ENCODE measurements at places on chromosomes 7 and 10.

DNA sequence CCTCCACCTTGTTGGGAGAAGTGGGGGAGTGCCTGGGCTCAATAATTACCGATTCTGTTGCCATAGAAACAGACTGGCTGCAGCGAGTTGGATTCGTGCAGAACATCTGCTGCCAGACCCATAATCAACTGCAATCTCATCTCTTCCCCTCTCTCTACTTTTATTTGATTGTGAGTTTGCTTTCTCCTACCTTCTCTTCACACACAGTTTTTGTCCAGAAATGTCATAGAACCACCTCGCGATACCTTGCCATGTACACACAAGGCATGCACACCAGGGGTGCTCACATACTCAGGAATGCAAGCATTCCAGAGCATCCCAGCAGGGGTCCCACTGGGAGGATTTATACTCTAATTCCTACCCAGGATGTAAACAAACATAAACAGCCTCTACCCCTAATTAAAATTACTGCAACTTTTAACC lies 262.2 kb upstream of the AOAH start:
- DNase-seq = no peak

DNA sequence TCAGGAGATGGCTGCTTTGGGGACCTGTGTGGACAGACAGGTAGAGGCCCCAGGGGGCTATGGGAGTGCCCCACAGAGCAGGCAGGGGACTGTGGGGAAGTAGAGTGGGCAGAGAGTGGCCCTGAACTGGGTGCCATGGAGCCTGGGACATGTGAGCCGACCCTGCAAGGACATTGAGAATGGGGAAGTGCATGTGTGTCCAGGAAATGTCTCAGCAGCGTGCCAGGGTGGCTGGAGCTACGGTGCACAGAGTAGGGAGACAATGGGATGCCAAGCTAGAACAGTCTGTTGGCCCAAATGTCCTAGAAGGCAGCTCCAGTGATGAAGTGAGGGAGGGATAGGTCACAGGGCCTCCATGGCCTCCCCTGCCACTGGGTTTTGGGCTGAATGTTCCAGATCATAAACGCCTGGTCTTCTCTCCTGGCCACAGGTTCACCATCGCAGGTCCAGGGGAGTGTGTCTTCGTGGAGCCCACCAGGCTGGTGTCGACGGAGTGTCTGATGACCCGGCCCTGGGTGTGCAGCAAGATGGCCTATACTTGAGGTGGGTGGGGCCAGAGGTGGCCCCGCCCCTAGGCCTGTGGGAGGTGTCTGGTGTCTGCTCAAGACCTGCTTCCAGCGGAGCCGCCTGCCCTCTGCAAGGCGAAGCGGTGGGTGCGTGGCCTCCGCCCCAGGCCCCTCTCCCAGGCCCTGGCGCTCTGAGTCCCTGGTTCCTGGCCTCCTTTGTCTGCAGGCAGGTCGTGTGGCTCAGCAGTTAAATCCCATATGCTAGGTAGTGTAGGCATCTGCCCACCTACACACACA lies 20.5 kb downstream of the CLEC2L start:
- no peak for DNase-seq

GRCh38 chr7:21572331-21573313 lies 29.8 kb downstream of the DNAH11 start:
- no peak for DNase-seq

DNA sequence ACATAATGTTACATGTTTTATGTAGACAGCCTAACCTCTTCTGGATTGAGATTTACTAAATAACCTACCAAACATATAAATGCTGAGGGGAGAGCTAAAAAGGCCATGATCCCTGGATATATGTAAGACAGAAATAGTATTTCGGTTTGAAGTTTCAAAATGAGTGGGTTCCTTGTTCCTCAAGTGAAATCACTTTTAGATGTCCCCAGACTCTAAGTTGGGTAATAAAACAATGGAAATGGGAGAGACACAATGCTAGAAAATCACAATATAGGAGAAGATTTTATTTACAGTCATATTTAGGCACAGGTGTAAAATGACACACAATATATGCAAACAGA lies 56.5 kb downstream of the SHTN1 start:
- no peak for DNase-seq

DNA sequence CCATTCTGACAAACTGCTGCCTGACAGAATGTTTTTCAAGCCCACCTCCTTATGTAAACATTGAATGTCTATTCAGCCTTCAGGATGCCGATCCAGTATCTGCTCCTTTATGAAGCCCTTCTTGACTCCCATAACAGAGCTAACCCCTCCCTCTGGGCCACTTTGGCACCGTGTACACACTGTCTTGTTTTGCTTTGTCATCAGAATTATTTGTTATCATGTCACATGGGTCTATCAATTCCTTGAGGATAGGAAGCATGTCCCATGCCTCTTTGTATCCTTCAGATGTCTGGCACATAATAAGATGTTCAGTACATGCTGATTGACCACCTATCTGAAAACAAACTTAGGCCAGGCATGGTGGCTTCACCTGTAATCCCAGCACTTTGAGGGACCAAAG lies 92.3 kb downstream of the PRLHR start:
- no peak for DNase-seq

DNA sequence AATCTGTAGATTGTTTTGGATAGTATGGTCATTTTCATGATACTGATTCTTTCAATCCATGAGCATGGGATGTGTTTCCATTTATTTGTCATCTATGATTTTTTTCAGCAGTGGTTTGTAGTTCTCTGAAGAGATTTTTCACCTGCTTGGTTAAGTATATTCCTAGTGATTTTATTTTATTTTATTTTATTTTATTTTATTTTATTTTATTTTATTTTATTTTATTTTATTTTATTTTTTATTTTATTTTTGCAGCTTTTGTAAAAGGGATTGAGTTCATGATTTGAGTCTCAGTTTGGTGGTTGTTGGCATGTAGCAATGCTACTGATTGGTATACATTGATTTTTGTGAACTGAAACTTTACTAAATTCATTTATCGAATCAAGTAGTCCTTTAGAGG lies 404.2 kb downstream of the SDK1 start:
- no peak for DNase-seq

- peak; percentile 15 for DNase-seq
Measured at GRCh38 chr7:26620352-26620751, 244.0 kb downstream of the SKAP2 start.

- no peak for DNase-seq
Measured at GRCh38 chr10:93945819-93946218, 47.9 kb upstream of the PLCE1 start.

DNA sequence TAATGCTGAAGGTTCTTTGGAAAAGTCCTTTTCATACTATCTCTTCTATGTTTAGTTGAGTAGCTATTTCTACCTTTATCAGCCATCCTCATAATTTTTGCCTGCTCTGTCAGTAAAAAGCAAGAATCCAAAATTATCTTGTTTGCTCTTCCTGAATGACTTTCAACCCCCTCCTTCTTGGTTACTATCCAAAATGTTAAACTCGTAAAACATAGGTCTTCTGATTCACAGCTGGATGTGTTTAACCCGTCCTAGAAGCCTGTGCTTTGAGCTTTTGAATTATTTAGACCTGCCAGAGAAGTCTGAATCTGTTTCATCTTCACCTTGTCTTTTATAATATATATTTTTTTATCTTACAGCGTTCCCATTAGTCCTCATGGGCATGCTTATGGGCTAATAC lies 136.4 kb upstream of the MDFIC start:
- DNase-seq = no peak

GRCh38 chr10:88490231-88490980 lies 92.7 kb downstream of the RNLS start:
- no peak for DNase-seq

DNA sequence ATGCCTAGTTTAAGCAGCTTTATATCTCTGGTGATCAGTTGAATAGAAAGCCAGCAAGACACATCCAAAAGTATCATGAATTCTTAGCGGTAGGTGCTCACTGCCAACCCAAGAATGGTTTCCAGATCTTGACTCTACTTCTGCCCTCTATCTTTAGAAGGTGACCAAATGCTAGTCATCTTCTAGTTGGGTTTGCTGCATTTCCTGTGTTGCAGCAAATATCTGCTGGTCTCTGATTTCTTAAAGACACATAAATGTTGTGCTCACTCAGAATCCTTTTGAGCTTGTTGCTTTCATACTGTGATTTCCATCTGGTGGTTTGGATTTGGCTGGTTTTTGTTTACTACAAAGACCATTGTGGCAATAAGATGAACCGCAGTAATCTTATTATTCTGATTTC lies 2.2 kb downstream of the CDC123 start:
- DNase-seq = no peak

GRCh38 chr7:763762-764161 lies 36.7 kb upstream of the PRKAR1B start:
- DNase-seq = no peak

- DNase-seq = no peak
Measured at GRCh38 chr10:72513910-72514309, 112.0 kb downstream of the MICU1 start.

DNA sequence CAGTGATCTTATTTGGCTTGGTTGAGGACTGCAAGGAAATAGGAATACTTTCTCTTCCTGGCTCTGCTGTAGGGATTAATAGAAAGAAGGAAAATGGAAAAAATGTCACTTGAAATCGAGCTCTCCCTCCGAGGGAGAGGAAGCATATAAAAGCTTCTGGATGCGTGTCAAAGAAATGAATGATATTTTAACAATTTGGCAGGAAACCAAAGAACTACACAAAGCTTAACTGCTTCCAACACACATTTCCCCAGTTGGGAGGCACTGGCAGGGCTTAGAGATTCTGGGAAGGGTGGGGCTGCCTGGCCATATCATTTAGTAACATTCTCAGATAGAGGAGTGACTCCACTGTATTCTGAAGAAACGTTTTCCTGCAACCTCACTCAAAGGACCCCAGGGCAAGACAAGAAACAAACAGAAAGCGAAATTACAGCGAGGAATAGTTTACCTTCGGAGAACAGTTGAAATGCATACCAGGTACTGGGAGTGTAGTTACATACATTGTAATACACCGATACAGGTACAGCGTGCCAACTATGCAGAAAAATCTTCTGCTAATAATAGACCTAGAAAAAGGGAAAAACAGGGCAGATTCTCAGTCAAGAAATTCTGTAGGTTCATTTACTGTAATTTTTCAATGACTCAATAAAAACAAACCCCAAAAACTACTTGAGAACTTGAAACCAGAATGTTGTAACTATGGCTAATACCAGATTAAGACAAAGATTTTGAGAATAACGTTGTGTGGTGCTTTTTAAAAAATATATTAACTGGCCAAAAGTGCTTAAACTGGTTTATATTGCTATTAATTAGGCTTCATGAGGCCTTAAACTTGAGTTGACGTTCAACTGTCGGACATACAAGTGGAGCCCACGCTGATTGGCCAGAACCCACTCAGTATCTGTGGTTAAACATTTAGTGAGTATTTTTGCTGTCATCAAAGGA lies 75.7 kb upstream of the ASAH2 start:
- DNase-seq = peak; percentile 63

GRCh38 chr10:94315024-94315451 lies 47.7 kb downstream of the NOC3L start:
- DNase-seq = no peak

- peak; percentile 38 for DNase-seq
Measured at GRCh38 chr10:128263891-128264688, 137.9 kb upstream of the MKI67 start.

DNA sequence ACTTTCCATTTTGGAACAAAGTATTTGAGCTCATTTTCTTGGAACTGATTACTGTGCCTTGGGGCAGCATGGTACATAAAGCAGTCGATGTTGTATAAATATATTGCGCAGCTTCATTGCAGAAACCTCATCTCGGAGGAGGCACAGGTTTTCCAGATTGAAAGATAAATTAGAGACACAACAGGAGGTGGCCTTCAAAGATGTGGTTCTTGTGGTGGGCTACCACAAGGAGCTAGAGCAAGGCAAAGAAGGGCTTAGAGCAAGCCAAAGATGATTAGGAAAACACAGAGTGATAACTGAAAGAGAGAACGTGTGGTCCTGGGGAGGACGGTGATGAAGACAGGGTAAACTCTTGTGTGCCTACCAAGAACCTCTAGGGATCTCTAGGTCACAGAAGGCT lies 169.1 kb upstream of the TNS3 start:
- no peak for DNase-seq

- no peak for DNase-seq
Measured at GRCh38 chr10:49207936-49208487, 19.8 kb upstream of the TMEM273 start.

DNA sequence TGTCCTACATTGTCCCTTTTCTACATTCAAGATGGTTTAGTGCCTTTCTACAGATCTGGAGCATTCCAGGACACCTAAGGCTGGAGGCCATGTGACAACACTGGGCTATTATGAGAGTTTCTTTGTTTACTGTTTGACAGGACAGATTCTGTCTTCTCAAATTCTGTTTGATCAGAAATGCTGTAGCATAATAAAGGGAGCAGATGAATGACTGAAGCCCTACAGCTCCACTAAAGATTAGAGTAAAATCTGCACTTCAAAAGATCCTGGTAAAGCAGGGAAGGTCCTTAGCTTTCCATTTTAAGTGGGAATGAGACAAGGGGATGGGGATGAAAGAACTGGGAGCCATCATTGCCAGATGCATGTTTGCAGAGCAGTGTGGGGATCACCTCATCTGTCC lies 38.4 kb downstream of the TMEM229A start:
- DNase-seq = no peak

DNA sequence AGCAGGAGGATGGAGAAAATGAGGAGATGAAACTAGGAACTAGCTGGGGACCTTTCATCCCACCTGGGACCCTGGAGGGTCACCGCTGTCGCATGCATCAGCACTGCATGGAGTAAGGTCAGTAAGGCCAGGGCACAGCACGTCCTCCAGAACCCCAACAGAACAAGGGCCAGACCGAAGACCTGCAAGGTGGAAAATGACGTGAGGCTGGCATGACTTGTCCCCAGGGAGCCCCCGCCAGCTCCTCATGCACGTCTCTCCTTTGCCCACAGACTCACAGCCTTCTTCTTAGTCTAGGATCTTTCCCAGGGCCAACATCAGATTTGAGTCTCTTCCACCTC lies 4.7 kb downstream of the ZNF488 start:
- no peak for DNase-seq

- peak; percentile 45 for DNase-seq
Measured at GRCh38 chr7:55019691-55020465, 1.1 kb downstream of the EGFR start.

DNA sequence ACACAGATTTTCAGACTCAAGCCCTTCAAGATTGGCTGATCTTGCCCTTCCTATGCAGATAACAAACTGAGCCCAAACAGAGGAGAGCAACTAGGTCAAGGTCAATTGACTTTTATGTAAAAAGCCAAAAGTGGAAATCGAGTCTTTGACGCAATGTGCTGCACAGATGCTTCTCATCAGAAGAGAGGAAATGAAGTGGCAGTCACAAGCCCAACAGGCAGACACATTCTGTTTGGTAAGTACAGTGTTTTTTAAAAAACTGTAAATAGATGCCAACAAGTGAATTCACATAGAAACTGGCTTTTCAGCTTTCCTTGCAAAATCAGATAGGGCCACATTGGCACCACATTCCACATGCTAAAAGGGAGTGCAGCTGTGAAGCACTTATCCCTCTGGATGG lies 606.6 kb downstream of the KCNMA1 start:
- DNase-seq = no peak

- DNase-seq = no peak
Measured at GRCh38 chr7:124796771-124797170, 31.2 kb upstream of the GPR37 start.

GRCh38 chr10:68792115-68792514 lies 35.2 kb upstream of the STOX1 start:
- DNase-seq = no peak

GRCh38 chr7:71558806-71559613 lies 427.1 kb downstream of the GALNT17 start:
- no peak for DNase-seq

GRCh38 chr10:102152545-102152890 lies 329 bp downstream of the NOLC1 start:
- peak; percentile 29 for DNase-seq

GRCh38 chr7:45957721-45958120 lies 36.6 kb upstream of the IGFBP3 start:
- no peak for DNase-seq

GRCh38 chr7:135326636-135327280 lies 93.1 kb downstream of the STRA8 start:
- DNase-seq = no peak
